ENCODE measurements at places on chromosomes 3 and 15. TPM values are rescaled to one million over a fixed set of nuclear protein-coding genes. Genes with fewer than 3 reads are reported as not detected.

The CIB2 gene
- total RNA-seq, result 2.5 TPM

- no peak for DNase-seq
These were observed 411.4 kb upstream of the TPRG1 start for GRCh38 chr3:188760408-188760807.

- no peak for DNase-seq
These were observed 32.0 kb upstream of the GALNT15 start for GRCh38 chr3:16142350-16143025.

DNA sequence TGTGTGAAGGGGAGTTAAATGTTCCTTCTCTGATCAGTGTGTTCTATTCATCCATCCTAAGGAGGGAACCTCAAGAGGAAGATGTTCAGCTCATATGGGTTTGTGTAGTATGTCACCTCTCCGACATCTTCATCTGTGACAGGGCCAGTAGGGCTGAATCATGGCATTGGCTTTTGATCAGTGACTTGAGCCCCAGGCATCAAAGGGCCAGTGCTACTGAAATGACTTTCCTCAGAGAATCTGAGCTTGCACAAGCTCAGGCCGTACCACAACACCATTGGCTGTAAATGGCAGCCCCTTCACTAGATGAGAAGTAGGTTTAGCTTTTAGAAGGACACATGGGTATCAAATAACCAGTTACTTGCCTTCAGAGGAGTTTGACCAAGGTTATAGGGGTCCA is 183.2 kb upstream of the NR2E3 start:
- no peak for DNase-seq

DNA sequence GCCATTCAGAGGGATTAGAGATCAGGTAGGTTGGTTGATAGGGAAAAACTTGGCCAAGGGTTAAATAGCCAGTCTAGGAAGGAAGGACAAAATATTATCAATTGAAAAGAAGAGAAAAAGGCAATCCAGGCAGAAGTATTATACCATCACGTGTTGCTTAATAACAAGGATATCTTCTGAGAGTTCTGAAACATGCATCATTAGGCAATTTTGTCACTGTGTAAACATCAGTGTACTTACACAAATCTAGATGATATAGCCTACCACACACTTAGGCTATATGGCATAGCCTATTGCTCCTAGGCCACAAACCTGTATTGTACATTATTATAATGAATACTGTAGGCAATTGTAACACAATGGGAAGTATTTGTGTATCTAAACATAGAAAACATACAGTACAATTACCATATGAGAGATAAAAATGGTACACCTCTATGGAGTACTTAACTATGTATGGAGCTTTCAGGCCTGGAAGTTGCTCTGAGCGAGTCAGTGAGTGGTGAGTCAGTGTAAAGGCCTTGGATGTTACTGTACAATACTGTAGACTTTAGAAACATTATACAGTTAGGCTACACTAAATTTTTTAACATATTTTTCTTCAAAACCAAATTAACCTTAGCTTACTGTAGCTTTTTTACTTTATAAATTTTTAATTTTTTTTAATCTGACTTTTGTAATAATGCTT is 2.7 kb downstream of the TEX55 start:
- no peak for DNase-seq

Measured in dermis blood vessel endothelial cell (primary cell).